Omental fat pad (tissue), 4 donors: ENCODE measurements at places on chromosomes 4 and X.

DNA sequence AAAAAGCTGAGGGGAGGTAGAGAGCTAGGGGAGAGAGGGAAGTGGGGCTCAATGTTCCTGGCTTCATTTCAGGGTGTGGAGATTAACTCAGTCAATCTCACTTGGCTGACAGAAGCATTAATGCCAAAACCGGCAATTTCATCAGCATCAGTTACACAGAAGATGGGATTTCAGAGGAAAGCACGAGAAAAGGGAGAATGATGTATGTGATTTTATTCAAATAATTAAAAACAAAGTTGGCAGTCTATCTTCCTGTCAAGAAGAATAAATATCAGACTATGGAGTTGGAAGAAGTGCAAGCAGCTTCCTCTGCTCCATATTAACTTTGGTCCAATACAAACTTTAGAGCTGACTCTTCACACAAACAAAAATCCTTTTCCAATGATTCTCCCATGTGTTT, 29.6 kb upstream of the HCCS start:
- no peak for DNase-seq

DNA sequence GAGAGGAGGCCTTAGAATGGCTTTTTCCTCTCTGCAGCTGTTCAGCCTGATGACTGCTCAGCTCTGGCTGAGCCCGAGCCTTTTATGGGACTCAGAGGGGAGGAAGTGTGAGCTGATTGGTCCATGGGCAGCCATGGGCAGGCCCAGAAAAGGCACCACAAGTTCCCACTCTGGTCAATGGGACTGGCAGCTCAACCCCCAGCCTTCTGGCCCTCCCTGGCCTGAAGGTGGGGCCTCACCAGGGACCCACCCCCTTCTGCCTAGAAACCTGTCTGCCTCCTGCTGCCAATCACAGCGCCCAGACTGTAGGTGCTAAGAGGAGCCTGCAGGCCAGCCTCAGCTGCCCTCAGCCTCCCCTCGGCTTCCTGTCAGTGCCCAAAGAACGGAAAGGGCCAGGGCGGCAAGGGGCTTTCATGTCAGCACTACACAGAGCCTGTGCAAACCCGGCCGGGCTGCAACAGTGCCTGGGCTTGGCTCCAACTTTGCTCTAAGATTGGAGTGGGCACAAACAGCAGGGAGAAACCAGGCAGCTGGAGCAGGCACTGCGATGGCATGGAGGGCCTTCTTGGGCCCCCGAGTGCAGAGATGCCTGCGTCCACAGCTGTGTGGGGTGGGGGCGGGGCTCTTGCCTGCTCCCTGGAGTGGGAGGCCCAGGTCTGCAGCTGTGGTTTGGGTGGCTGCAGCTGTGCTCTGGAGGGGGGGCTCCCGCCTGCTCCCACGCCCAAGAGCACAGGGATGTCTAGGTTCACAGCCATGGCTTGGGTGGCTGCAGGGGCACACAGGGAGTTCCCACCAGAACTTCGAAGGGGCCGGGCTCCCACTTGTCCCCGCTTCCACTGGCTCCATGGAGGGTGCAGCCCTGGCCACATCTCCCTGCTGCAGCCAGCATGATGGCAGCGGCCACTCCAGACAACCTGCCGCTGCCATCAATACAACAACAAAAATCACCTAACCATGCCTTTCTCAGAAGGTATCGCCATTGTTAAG, 92.6 kb downstream of the NXF2 start:
- DNase-seq: no peak

GRCh38 chrX:39397561-39398199, 596.4 kb downstream of the MID1IP1 start:
- DNase-seq: no peak

DNA sequence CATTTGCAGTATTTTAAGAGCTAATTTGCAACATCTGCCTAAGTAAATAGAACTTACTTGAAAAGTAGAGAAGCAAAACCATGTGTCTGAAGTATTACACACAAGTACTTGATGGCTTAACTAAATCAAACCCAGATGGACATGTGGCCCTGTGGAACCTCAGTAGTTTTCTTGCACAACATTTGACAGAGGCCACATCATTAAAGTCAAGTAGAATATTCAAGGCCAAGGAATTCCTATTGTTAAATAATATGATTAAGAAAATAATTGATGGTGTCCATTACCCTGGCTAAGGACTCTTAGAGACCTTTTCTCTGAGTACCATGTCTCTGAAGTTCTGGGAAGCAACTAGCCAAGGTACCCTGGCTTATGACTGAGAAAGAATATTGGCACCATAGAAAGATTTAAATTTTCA, 135.4 kb upstream of the OTUD4 start:
- DNase-seq: no peak

GRCh38 chr4:173536808-173537429, 6.9 kb upstream of the HAND2 start:
- no peak for DNase-seq

DNA sequence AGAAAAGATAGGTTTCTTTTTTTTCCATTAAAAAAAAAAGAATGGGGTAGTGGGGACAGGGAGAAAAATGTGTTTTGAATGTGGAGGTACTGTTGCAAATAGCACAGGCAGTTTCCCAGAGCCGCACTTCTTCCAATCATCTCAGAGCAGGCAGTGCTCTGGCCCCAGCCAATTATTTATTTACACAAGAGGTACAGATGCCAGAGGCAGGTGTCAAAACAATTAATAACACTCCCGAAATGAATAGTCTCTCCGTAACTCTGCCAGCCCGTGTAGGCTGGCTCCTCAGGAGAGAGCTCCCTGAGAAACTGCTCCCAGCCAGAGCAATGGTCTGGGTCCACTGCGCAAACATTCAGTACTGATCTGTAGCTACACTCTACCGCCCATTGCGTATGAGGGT, 130.8 kb upstream of the IL1RAPL2 start:
- no peak for DNase-seq

GRCh38 chr4:84565951-84566350, 17.0 kb upstream of the CDS1 start:
- no peak for DNase-seq

DNA sequence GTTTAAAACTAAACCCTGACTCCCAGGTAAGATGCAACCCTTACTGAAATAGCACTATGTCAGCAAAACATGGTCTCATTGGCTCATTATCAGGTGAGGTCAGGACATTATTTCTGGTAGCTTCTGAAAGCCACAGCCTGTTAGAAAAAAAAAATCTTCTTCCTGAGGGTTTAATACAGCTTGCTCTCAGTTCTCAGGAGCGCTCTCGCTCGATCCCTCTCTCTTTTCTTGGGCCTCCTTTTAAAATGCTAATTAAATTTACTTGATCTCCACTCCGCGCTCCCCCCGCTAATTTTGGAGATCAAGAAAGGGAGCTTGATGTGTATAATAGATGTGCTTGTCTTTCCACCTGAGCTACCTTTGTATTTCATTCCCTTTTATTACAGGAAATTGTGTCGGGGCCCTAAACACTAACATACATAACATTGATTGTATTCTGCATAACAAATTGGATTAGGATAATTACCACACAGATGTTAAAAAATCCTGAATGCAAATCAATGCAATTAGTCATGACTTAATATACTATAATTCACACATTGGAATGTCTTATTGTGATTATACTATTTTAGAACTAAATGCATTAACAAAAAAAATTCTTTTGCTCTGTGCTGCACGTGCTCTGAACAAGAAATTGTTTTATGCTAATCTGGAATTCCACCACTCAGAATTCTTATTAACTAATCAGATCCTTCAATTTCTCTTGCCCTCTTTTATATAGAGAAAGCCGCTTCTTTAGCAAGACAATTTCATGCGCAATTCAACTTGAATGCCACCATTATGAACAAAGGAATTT, 101.6 kb upstream of the TEX13D start:
- DNase-seq: no peak

DNA sequence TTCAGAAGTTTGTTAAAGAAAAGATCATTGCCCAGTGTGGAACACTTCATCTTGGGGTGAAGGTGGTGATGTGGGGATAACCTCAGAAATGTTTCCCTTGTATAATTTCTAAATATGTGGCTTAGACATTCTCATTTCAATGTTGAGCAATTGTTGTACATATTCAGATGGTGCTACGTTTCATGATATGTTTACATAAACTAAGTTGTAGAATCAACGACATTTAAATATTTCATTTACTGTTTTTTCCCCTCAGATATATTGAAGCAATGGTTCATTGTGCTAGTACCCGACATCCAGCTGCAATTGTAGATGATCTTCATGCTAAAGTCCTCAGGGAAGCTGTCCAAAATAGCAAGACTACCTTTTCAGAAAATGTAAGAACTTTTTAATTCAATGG, 92.6 kb downstream of the BLTP1 start:
- no peak for DNase-seq

- DNase-seq: no peak
Measured at GRCh38 chrX:142593361-142593862, 388.3 kb upstream of the MAGEC2 start.

GRCh38 chrX:96314985-96315384, 369.7 kb upstream of the DIAPH2 start:
- DNase-seq: no peak
